ENCODE measurements at places on chromosomes 1 and 21.

DNA sequence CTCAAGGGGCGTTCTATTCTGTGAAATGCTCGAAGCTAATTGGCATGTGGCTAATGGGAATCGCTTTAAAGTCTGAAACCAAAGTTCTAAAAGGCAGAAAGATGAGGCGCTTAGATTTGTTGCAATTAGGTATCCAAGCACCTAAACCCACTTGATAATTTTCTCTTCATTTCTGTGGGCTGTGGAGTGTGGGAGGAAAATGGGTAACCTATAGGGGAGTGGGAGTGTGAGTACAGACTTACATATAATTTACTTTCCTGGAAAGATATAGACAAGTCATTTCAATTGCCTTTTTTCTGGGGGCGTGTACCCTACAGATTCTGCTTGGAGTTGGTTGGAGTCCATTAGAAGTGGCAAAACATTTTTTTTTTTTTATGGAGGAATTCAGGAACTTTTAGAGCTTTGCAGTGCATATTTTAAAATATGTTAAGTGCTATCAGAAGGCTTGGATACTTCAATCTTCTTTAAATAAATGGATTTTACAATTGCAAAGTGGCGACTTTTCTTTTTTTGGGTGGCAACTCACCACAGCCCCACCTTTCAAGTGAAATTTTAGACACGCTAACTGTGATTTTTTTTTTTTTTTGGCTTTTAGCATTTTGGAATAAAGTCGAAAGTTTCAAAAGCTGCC is 254.5 kb downstream of the CAMTA1 start:
- no peak for DNase-seq

DNA sequence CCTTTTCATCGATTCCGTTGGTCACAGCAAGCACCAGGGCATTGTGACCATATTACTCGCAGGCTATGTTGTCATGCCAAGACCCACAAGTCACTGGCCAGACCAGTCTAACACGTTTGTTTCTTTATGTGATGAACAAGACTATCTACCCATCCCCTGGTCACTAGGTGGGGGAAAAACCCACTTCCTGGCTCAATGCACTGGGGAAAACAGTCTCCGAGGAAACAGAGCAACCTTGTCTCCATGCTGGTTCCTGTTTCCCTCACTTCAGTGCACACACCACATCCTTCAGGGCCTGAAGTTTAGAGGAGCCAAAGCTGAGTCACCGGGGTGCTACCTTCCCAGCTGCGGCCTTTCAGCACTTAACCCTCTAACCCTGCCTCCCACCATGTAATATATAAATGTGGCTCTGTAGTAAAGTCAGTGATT is 20.9 kb downstream of the ERICH3 start:
- no peak for DNase-seq

DNA sequence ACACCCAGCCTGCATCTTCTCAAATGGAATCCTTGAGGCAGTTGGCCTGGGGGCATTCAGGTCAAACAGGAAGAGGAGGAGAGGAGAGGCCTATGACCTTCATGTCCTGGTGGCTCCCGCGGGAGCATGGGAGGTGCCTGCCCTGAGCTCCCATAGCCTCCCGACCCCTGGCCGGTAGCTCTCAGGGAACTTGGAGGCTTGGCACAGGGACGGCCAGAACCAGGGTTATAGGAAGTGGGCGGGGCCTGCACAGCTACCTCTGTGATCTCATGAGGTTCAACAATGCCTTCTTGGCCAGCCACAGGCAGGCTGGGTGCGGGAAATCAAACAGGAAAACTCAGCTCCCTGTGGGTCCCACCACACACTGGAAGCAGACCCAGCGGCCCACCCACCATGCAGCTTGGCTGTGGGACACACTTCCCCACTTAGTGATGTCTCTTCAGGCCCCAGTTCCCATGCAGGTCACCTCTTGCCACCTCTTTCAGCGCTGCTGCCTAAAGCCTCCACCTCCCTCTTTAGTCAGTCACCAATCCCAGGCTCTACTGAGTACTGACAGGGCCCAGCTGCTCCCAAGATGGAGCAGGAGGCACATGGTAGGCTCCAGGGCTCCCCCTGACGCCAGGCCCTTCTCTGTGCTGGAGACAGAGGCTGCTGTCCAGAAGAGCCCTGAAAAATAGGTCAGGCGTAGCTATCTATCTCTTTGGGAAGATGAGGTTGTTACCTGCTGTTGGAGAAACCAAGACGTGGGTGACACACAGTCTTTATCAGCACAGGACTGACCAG is at the start of gene SLFNL1:
SLFNL1 (minus strand) TSS at position 200 of the 783 bp plus-strand sequence. CDS start 1,065 bp downstream, outside the sequence.
- DNase-seq = no peak

DNA sequence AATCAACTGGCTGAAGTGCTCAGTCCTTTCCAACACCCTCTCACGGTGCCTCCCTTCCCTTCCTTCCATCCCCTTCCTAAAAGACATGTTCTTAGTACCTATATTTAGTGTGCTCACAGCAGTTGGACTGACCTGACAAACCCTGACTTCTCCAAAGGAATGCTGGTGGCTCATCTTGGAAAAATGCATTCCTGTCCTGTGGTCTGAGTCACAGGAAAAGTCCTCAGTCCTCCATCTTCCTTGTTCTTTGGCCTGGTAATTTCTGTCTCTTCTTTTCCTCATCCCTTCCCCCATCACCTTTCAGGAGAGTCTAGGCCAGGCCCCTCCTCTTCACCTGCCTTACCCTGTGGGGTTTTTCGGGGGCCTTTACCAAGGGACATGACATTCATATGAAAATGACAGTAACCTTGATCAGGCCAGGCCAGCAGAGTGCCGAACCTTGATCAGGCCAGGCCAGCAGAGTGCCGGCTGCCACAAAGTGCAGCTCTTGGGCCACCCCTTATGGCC is 7.2 kb downstream of the ATP1B1 start:
- DNase-seq = no peak

- DNase-seq = no peak
Observed at GRCh38 chr1:71828431-71829012, 453.8 kb downstream of the NEGR1 start.

DNA sequence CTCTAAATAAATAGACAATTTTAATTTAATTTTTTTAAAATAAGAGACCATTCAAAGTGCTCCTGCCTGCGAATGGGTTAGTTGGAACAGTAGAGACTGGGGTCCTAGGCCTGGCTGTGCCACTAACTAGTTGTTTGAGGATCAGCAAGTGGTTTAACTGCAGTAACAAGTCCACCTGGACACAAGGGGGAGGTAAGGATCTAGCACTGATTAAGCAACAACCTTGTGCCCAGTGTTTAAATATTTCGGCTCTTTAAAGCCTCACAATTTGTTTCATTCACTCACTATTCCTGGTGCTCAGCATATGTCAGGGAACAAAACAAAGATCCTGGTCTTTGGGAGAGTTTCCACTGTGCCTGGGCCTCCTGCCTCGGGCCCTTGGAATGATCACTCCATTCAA is 1.6 kb upstream of the AGT start:
- DNase-seq = no peak

DNA sequence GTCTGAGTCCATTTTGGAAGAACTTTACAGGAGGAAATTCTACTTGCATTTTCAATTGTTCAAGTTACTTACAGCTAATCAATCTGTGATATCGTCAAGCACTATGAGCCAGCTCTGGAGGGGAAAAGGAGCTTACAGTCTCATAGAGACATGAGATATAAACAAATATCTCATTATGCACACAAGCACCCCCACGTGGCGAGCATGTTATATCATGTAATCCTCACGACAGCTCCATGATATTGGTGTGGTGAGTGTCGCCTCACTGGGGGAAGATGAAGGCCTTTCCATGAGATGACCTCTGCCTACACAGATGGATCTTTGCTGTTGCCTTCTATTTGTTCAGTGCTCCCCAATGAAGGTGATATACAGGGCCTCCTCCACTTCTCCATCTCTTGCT is 34.6 kb downstream of the TNR start:
- no peak for DNase-seq

DNA sequence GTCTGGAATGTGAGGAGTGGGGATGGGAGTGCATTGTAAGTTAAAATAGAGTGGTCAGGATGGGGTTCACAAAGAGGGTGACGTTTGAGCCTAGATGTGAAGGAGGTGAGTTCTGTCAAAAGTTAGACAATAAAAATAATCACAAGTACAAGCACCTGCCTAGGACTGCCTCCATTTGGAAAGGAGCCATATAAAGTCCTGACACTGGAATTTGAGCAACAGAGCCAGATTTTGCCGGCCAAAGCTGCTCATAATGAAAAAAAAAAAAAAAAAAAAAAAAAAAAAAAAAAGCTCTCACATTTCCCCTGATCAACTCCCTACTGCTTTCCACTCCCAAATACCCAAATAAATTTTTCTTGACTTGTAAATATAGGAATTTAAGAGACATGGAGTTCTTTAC is 4.1 kb downstream of the PALMD start:
- no peak for DNase-seq

DNA sequence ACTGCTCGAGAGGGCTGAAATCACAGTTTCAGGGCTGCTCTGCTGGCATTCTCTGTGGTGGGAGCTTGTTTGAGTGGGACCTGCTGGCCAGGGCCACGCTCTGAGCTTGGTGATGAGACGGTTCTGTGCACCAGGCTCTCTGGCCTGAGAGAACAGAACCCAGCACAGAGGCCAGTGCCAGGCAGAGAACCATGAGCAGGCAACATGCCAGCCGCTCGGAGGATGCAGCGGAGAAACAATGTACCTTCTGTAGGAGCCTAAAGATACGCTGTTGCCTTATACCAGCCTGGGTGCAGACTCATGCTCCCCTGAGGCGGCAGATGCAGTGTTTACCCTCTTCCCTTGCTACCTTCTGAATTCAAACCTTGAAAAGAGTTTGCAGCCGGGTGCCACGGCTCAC is 10.0 kb downstream of the C2CD2 start:
- DNase-seq = no peak

DNA sequence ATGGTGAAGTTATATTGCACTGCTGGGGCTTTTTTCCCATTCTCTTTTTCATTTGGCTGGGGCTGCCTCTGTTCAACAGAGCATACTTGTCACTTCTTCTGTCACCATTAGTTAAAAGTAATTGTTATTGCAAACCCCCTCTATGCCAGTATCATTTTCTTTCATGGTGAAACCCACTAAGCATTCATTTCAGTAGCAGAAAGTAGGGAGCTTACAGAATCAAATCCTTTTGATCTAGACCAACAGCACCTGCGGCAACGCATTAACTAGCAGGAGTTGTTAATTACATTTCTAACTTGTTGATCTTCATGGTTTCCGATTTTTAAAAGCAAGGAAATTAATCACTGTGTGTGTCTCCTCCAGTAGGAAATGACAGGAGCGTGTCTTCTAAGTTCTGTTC is 15.0 kb downstream of the SMYD2 start:
- DNase-seq = no peak

DNA sequence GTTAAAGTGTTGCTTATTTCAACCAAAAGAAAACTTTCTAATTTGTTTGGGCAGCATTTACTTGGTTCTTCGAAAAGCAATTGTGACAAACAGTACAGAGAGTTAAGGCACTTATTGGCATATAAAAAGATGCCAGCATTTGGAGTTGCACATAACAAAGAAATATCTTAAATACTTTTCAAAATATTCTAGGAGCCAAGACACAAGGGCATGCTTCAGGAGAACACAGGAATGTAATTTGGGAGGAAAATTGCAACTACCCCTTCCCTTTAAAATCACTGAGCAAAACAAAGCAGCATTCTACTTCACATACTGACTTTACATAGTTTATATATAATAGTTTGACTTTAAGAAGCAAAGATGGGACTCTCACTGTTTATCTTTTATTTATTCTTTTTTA is 4.6 kb upstream of the TIE1 start:
- DNase-seq = no peak

DNA sequence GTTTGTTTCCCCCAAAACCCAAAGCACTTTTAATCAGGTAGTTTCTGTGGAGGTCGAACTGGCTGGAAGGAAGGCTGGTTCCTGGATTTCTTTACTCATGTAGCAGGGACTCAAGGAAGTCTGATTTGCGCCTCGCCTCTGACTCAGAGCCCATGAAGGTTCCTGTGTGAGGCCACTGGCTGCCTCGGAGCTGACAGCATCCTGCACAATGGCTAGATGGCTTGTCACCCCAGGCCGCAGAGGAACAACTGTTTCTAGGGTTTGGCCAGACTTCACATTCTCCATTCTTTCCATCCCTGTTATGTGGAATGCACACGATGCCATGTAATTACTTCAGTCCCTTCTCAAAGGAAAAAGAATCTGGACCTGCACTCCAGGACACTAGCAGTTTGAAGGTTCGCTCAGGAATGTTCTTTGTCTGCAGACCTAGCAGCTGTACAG is 39.1 kb upstream of the PRSS38 start:
- no peak for DNase-seq

GRCh38 chr1:178060789-178061556 is 32.9 kb upstream of the RASAL2 start:
- no peak for DNase-seq

- no peak for DNase-seq
Observed at GRCh38 chr21:33650929-33651509, 8.7 kb downstream of the ITSN1 start.

DNA sequence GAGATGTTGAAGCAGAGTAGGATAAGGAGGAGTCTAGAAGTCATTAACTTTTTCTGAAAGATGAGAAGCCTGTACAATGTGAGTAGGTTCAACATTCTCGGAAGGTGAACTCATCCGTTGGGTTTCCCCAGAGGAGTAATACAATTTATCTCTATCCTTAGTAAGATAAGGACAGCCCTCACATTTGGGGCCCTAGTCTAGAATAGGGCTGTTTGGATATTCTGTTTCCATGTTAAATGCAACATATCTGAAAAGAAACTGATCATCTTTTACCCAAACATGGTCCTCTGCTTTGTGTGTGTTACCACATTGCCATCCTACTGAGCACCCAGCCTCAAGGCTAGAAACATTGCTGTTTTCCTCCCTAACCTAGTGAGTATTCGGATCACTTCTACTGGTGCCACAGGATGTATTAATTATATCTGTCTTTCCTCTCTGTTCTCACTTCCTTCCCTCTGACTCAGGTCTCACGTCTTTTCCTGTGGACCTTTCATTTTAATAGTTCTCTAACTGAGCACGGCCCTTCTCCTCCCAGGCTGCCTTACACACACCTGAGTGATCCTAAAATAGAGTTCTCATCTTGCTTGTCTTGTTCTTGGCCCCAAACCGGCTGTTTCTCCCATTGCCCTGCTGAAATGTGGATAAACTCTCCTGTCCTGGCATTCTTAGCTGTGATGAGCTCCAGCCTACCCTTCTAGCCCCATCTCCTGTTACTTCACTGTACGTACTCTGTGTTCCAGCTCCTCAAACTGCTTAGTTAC is 91.7 kb downstream of the CDC14A start:
- no peak for DNase-seq

- no peak for DNase-seq
Observed at GRCh38 chr21:16794950-16795349, 717.9 kb upstream of the CXADR start.

DNA sequence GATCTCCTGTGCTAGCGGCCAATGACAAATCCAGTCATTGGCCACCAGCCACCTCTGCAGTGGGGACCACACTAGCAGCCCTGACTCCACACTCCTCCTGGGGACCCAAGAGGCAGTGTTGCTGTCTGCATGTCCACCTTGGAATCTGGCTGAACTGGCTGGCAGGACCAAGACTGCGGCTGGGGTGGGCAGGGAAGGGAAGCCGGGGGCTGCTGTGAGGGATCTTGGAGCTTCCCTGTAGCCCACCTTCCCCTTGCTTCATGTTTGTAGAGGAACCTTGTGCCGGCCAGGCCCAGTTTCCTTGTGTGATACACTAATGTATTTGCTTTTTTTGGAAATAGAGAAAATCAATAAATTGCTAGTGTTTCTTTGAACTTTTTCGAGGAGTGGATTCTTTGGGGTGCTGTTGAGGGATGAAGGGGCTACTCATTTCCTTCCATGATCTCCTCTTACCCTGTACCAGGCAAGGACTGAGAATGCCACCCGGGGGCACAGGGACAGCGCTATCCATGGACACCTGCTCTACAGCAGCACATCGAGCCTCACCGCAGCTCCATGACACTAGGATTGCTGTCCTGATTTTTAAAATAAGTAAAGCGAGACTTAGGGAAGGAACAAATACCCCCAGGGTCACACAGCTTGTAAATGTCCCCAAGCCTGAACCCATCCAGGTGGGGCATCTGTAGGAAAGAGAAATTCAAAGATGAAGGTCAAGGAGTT is 44.7 kb downstream of the TNNT2 start:
- no peak for DNase-seq
